Activated naive CD8-positive, alpha-beta T cell treated with anti-CD3 and anti-CD28 coated beads for 36 hours (primary cell): ENCODE measurements at places on chromosomes 5 and 9. TPM values are rescaled to one million over a fixed set of nuclear protein-coding genes. Genes with fewer than 3 reads are reported as not detected.

C5orf52 gene
- not detected for total RNA-seq

DNA sequence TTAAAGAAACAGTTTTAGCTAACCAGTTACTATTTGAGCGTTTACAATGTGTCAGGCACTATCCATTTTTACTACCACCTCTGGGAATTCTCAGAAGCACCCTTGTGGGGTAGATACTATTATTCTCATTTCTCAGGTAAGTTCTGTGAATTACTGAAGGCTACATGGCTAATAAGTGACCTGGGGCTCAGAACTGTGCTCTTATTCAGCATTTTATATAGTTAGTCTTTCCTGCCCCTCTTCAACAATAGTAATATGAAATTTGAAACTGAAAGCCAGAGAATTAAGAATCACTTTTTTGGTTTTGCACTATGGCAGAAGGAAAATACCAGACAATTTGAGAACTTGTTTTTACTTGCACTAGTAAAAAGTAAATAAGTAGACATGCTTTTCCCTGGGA is 11.8 kb downstream of the ELL2 start:
- DNase-seq = no peak
- H3K27me3 ChIP-seq = no peaks in the 10 kb centered on the region
- H3K4me1 ChIP-seq = peaks cover 28% of the 10 kb centered on the region
- H3K27ac ChIP-seq = no peak overlapping the region

- DNase-seq = no peak
- no peak overlapping the region for H3K27ac ChIP-seq
- H3K27me3 ChIP-seq = peaks cover 10% of the 10 kb centered on the region
- H3K4me1 ChIP-seq = no peaks in the 10 kb centered on the region
These were observed 176.0 kb downstream of the ZNF608 start for GRCh38 chr5:124570285-124571035.

DNA sequence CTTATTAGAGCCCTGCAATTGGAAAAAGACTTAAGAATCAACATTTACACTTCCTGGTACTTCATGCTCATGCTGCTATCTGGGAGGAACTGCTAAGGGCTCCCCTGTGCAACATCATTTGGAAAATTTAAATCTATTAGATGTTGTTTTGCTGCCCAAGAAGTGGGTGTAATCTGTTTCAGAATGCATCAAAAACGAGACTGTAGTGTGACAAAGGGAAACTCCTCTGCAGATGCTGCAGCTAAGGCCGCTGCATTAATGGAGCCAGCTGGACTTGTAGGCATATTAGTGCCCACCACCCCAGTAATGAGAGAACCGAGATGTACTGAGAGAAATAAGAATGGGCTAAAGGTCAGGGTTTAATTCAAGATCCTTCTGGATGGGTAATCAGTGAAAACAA is 11.1 kb upstream of the PAIP1 start:
- no peaks in the 10 kb centered on the region for H3K27me3 ChIP-seq
- no peaks in the 10 kb centered on the region for H3K36me3 ChIP-seq
- no peak for DNase-seq
- H3K4me1 ChIP-seq = peaks cover 7% of the 10 kb centered on the region
- H3K4me3 ChIP-seq = no peak overlapping the region

DNA sequence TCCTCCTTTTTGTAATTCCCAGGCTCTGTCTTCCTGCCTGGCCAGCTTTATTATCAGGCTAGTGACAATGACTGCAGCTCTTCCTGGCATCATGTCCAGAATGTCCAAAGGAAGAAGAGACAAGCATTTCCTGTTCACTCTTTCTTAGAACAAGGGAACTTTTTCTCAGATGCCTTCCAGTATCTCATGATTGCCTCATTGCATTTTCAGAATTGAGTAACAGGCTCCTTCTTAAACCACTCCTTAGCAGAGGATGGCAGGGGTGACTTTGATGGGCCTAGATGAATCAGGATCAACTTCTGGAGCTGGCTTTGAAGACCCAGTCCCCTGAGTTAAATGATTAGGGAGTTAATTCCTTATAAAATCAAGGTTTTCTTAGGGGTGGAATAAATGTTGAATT is 92.9 kb upstream of the RASGRF2 start:
- H3K4me1 ChIP-seq = peaks cover 32% of the 10 kb centered on the region
- peak overlapping the region; percentile 64 for H3K27ac ChIP-seq
- no peak overlapping the region for H3K4me3 ChIP-seq
- no peaks in the 10 kb centered on the region for H3K27me3 ChIP-seq
- no peak for DNase-seq
